ENCODE measurements at places on chromosomes 2 and 18.

DNA sequence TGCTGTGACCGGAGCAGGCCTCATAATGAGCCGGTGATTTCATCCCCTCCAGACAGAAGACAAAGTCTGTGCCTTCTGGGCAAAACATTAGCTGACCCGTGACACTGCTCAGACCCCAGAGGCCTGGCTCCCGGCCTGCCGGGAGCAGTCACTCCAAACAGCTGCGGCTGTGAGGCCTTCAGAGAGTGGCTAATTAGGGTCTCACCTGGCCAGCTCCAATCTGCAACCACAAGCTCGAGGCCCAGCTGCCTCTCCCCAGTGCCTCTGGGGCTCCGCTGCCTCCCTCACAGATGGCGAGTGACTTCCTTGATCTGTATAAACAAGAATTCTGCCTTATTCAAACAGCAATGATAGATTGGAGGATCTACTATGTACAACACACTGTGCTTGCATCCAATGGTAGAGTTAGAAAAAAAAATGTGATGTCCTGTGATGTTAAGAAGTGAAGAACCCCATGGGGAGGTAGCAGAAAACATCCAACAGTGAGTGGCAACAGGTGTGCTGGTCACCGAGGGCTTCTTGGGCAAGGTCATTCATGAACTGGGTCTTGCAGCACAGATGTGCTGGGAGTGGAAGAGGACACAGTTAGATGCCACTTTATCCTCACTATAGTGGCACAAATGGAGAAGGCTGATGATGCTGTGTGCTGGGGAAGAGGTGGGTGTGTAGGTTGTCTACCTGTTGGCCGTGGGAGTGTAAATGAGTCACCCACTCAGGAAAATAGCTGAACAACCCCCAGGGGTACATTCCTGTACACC is 98.2 kb upstream of the ASAP2 start:
- no peak for DNase-seq

DNA sequence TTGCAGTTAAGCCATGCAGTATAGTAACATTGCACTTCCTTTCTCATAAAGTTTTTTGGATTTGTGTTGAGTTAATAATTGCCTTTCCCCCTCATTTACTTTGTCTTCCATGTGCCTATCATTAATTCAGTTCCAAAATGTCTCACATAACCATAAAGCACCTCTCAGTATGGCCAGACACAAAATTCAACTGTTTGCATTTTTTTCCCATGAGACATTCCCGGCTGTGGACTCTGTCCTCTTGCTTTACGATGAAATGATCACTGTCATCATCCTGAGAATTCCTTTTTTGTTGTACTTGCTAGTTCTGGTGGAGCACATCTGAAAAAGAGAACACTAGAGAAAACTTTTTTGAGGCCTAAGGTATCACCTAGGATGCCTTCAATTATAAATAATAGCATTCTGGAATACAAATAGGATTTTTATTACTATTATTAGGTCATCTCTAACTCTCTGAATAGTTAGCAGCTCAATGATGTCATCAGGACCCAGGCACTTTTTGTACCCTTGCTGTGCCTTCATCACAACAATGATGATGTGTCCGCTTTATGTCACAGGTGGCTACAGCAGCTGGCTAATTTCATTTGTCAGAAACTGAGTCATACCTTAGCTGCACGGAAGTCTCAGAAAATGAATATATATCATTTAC is 8.5 kb upstream of the ATP8B1 start:
- no peak for DNase-seq

DNA sequence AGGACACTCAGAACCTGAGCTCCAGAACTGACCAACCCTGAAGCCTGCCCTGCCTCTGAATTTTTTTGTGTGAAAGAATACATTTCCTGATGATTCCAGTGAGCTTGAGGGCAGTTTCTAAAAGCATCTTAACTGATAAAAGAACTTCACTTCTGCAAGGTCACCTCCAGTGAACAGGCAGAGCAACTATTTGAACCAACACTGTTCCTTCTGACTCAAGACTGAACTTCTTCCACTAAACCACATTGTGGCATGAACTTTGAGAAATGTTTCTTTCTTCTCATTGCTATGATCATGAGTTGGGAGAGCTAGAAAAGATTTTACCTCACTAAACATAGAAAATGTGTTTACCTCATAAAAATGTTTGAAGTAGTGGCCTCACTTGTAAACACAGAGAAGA is 83.8 kb upstream of the SERTAD2 start:
- DNase-seq, result no peak

DNA sequence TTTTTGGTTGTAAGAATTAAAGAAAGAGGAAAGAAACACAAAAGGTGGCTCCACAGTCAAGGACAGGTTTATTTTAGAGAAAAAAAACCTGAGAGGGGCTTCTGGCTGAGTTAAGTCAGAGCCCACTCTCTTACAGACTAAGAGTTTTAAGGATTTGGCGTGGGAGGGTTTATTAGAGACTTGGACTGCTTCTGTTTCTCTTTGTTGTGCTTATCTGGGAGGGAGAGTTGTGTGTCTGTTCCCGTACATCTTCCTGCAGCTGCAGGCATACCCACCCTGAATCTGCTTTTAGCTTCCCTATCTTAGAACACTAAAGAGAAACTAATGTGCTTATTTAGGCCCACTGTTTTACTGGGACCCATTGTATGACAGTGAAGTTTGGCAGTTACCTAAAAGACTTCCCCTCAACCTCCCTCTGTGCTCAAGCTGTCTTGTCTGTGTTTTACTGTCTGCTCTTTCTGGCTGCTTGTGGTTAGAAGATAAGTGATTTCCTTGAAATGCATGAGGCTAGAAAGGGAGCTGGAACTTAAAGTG is 2.7 kb downstream of the RSAD2 start:
- no peak for DNase-seq

DNA sequence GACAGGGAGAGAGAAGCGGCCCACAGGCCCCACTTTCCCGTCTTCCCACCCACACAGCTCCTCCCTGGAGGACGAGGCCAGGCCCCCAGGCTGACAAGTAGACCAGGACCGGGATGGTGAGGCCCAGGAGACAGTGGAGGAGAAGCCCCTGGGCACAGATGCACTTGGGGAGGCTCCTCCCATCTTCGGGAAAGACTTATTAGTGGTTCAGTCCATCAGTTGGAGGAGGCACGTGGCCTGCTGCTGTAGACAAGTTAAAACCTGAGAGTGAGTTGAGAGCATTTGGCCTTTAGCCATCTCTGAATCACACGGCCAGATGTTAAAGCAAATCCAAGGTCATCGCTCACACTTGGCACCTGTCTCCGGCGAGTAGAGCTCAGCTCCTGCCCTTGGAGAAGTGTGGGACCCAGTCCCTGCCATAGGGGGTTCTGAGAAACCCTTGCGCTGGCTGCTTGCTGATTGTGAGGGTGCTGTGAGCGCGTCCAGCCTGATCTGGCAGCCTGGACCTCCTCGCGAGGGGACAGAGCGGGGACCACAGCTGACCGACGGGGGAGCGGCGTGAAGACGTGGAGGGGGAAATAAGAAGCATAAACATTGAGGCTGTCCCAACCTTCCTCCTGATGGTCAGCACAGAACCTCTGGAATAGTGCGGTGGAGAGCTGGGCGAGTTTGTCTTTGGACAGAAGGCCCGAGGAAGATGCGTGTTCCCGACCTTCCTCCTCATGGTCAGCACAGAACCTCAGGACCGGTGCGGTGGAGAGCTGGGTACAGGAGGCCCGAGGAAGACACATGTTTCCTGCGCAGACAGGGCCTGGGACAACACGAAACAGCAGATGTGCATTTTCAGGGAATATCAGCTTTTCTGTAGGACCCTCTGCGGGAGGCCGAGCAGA is 24.7 kb upstream of the ALLC start:
- DNase-seq, result no peak

- no peak for DNase-seq
Observed at GRCh38 chr2:32945286-32945685, 1.5 kb upstream of the LTBP1 start.

DNA sequence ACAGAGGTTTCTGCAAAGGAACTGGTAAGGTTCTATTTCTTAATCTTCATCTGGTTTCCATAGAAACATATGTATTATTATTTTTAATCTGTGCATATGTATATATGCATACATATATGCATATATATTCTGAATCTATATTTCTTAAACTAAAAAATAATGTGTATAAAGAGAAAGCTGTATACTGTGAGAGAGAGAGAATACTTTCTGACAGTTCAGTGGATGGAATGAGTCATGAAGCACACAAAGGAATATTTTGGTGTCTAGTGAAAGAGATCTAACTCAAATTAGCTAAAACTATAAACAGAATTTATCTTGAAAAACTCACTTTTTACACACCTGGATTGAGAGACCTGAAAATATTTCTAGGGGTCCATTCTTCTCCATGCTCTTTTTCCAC is 1929.3 kb upstream of the LRRTM1 start:
- no peak for DNase-seq

DNA sequence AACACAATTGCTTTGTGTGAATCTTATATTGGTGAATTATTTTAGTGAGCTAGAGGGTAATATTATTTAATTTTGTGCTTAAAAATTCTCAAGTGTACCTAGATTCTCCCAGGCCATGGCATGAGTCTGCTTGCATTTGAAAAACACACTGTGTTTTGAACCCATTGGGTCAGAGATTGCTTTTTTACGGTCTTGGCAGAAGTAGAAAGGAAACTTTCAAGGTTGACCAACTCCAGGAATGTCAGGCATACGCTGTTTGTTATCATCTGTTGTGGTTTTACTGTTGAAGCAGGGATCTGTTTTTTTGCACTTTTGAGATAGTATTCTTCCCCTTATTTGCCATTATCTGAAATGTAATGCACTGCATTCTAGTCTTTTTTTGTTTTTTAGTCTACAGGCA is 377.4 kb downstream of the RPRM start:
- no peak for DNase-seq

GRCh38 chr2:231780909-231781797 is at the start of gene PDE6D:
Gene PDE6D (minus strand): TSS chr2:231781282. CDS start chr2:231781114, 168 bp downstream.
- DNase-seq, result peak; percentile 98

Measured in body of pancreas (tissue), 4 donors.